ENCODE measurements at places on chromosomes 11 and 22.

DNA sequence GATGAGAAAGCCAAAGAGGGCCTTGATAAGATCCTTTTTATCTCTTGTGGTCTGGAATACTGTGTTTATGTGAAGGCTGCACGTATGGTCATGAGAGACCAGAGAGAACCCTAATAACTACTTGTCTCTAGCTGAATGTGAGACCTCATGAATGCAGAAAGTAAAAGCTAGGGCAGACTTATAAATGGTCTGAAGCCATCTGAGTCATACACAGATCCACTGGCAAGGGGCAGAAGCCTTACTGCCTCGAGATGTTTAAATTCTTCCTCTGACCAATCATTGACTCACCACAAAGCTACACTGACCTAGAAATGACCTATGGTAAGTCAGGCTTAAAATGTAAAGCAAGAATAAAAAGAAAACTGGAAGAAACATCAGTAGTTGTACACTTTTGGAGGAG lies 22.7 kb upstream of the OR4B1 start:
- no peak for DNase-seq

DNA sequence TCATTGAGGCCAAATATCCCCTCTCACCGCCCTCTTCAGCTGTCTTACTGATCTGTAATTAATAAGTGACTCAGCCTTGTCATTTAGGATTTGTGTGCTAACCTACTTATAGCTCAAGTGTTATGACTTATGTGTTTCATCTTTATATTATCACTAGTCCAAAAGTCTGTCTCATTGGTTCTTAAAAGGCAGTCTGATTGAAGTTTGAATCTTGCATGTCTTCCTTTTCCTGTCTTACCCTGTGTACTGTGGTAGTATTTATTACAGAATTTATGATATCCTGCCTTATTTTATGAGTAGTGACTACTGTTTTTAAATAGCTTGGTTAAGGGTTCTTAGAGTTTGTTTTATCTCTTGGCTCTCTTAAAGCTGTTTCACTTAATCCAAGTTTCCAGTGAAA lies 6.3 kb downstream of the DEPDC7 start:
- no peak for DNase-seq

DNA sequence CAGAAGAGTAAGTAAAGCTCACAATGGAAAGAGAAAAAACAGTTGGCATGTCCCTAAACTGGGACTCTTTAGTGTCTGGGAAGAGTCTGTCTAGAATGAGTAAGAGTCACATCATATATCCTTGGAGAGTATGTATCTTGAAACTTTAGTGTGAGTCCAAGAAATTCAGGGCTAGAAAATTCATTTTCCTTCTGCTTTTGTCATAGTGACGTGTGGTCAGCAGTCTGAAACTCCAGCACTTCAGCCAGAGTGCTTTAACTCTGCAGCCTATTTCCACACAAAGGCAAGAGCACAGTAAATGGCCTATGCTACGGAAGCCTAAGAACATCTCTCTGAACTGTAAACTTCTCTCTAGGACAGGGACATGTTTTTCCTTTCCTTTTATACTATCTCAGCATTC lies 174.1 kb downstream of the FAM181B start:
- no peak for DNase-seq

DNA sequence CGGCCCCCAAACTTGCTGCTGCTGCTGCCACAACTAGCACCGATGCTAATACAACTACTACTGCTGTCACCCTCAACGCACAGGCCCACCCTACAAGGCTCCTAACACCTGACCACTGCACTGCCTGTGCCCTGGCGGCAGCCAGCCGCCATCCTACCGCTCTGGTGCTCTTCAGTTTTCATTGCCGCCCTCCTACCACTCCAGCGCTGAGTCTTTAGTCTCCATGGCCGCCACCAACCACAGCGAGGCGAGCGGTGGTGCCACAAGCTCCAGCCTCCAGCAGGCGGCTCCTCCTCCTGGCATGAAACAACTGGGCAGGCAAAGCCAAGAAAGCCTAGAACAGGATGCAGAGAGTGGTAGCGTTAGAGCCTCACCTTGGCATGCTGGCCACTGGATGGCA lies 5.0 kb upstream of the RFPL3 start:
- DNase-seq: no peak

- DNase-seq: no peak
Observed at GRCh38 chr11:45154276-45154675, 7.8 kb downstream of the PRDM11 start.

DNA sequence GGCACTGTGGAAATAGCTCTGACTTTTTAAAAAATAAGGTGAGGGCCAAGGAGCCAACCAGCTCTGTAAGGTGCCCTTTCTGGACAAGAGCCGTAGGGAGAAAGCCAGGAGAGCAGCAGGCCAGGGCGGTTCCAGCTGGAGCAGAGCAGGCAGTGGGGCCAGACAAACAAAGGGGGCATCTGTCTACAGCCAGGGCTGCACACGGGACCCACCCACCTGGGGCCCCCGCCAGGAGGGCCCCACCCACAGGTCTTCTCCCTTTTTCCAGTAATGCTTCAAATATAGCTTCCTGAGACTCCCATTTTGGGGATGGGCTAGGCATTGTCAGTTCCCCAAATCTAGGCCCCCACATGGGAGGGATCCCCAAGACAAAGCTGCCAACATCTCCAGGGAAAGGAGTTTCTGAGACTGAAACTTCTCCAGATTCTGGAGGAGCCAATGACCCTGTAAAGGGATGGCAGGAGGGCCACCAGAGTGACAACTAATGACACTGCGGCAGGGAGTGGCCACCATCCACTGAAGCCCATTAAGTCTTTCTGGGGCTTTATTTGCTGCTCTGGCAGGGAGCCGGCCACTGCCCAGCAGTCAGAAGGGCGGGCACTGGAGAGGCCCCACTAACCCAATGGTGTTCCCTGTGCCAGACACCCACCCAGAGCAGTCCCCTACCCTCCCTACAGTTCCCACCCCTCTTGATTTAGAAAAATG lies 1.9 kb downstream of the ZFTA start:
- DNase-seq: no peak

GRCh38 chr11:82823647-82824619 lies 76.3 kb downstream of the PRCP start:
- no peak for DNase-seq

GRCh38 chr11:105155679-105156078 lies 16.1 kb upstream of the CARD18 start:
- DNase-seq: no peak

DNA sequence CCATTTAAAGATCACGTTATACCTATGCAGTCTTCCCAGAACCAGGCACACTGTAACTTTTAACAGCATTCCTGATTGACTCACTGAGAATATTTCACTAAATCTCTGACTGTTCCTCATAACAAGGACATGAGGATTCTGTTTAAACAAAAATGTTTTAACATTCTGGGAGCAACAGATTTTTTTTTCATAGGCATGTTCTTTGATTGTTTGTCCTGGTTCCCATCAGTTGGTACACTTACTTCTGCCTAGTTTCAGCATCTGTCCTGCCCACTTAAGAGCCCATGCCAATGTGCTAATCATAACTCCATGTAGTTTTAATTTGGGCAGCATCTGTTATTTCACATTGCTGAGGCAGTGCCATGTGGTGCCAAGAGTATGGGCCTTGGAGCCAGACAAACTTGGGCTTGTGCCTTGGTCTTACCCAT lies 138.5 kb upstream of the CTSC start:
- DNase-seq: no peak

GRCh38 chr11:31419138-31419537 lies 49.5 kb downstream of the DNAJC24 start:
- no peak for DNase-seq

DNA sequence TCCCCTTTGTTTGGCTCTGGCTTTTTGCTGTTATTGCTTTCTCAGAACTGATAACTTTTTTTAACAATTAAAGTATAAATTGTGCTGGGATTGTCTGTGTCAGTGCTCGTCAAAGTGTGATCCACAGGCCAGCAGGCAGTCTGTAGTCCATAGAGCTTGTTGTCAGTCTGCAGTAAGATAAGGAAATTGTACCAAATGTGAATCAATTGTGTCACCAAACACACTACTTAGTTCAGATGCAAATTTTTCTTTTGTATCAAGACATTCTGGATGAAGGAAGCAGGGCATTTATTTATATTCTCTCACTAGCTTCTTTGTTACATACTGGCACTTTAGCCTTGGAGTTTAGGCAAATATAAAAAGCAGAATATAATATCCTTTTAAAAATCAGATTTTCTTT lies 121.0 kb downstream of the WNT11 start:
- no peak for DNase-seq

- no peak for DNase-seq
Observed at GRCh38 chr11:71221821-71222220, 30.6 kb downstream of the SHANK2 start.

- DNase-seq: no peak
Observed at GRCh38 chr11:2306877-2307500, 5.2 kb downstream of the TSPAN32 start.

DNA sequence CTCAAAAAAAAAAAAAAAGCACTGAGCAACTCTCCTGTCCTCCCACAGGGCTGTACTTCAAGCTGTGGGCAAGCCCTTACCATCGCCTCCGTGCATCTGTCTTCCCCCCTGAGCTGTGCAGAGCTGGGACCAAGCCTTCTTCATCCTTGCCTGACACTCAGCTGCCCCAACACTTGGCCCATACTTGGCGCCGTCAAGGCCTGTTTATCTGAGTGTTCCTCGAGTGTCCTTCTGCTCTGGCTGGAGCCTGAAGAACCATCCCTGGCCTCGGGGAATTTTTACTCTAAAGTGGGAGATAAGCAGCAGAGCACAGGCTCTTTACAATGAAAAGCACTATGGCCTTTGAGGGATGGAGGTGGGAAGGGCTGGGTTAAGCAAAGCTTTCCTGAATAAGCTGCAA lies 1.6 kb upstream of the TIRAP start:
- no peak for DNase-seq

DNA sequence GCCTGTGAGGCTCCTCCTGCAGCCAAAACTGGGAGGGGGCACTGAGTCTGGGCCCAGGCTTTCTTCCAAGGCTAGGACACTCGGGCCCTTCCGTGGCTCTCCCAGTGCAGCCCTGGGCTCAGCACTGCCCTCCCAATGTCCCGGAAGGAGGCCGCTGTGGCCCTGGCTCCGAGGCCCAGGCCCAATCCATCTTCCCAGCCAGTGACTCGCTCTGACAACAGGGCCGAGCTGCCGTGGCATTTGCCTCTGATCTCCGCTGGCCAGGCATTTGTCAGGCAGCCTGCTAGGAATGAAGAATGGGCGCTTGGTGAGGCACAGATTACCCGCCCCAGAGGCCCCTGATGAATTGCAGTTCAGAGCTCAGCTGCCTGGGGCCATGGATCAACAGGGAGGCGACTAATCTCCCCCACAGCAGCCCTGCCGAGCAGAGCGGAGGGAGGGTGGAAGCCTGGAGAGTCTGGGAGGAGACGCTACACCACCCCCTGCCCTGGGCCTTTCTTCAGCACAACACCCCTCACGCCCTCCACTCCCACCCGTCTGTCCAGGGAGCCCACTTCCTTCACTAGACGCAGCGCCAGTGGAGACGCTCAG lies 8.3 kb downstream of the FXYD2 start:
- DNase-seq: no peak

- DNase-seq: peak; percentile 17
Observed at GRCh38 chr22:18075720-18076497, 1.9 kb upstream of the PEX26 start.

GRCh38 chr11:18369398-18369797 lies 25.0 kb upstream of the LDHA start:
- no peak for DNase-seq

- DNase-seq: peak; percentile 74
Observed at GRCh38 chr11:83054904-83055380, 16.8 kb downstream of the RAB30 start.

- DNase-seq: no peak
Observed at GRCh38 chr11:15947681-15948648, 408.4 kb downstream of the SOX6 start.

GRCh38 chr11:84899134-84899533 lies 728.0 kb downstream of the DLG2 start:
- no peak for DNase-seq

GRCh38 chr22:39991159-39991860 lies 3.4 kb upstream of the FAM83F start:
- no peak for DNase-seq

- peak; percentile 33 for DNase-seq
Observed at GRCh38 chr11:13535819-13536218, 40.0 kb upstream of the PTH start.

DNA sequence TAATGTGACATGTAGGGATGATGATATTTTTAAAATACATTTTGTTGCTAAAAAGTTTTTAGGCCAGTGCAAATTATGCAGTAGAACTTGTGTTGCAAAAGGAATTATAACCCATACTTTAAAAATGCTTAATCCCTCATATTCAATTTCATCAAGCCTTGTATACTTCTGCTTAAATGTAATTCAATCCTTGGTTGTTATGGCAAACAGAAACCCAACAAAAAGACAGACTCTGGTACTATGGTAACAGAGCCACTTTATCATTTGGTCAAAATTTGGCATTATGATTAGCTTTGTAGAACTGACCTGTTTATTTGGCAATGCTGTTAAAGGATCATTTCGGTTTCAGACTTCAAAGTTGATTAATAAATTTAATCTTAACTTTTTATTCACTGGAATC lies 284.8 kb downstream of the TMEM135 start:
- no peak for DNase-seq

DNA sequence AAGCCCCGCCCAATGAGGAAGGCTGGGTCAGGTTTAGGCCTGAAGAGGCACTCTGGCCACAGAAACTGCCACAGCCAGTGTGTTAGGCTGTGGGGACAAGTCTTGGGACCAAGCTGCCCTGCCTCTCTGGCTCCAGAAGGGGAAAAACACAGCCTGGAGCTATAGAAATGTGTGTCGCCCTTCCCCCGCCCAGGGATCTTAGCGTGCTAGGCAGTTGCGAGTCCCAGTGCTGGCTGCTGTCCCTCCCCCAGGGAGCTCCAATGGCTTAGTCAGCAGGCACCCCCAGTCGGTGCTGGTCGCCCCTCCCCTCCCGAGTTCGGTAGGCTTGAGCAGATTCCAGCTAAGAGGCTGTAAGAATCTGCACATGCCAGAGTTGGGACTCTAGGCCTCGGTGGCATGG lies 99.5 kb upstream of the API5 start:
- peak; percentile 66 for DNase-seq

DNA sequence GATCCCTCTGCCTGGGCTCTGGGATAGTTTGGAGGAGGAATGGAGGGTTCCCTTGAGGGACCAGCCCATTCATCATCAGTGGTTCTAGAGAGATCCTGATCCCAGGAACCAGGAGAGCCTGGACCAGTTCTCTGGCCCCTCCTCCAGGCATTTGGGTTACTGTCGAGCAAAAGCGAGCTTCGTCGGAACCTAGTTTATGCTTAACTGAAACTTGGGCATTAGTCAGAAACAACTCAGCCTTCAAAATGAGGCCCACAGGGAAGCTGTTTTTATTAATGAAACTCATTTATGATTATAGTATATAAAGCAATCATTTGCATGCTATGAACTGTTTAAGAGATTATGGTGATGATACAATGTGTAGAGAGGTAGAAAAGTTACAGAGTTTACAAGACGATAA lies 61.4 kb downstream of the LIF start:
- no peak for DNase-seq
